ENCODE measurements at places on chromosomes 6 and 20.
A peak's percentile ranks its signal among the peaks of the same experiment; 100 is the strongest.

- DNase-seq: no peak
Observed at GRCh38 chr20:34886122-34886521, 9.7 kb downstream of the ACSS2 start.

GRCh38 chr20:59782986-59783640, 150.3 kb downstream of the SYCP2 start:
- peak; percentile 3 for DNase-seq

DNA sequence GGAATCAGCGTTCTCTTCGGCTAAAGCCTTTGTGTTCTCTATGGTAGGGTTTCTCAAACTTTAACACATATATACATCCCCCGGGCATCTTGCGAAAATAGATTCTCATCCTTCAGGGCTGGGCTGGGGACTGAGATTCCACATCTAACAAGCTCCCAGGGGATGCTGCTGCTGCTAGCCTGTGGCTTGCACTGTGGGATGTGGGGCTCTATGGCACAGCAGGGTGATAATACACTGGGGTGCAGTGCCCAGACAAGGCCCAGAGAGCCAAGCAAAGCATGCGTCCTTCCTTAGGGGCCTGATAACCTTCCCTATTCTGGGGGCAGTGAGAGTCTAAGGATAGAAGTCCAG, 102.0 kb downstream of the LAMP5 start:
- DNase-seq: no peak

- no peak for DNase-seq
Observed at GRCh38 chr20:44614525-44614924, 32.1 kb downstream of the PKIG start.

DNA sequence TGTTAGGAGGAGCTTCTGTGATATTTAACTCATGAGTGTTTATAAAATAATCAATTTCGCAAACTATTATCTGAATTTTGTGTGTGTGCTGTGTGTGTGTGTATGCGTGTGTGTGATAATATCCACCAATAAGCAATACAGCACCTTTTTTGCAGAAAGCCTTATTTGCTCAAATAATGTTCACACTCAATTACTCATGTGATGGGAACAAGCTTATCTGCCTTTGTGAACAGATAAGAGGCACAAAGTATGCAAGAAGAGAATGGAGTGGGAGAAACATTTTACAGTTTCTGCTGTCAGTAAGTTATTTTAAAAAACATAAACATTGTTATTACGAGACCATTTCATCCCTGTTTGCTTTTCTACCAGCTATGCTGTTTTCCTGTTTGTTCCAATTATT, 36.7 kb upstream of the PTPRK start:
- DNase-seq: no peak

DNA sequence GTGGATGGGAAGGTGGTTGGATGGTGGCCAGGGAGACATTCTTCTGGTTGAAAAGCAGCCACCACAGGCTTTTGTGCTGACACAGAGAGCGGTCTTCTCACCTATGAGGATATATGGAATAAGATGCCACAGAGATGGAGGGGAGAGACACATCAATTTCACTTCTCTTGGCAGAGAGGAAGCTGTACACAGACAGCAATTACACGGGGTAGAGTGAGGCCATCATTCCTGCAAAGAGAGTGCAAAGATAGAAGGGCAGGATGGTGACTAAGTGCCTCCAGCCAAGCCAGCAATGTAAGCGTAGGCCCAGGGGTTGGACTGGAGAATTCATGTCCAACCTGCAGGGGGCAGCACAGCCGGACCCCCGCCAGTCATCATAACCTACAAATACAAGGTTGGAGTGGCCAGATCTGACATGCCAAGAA, 56.4 kb downstream of the NRN1 start:
- no peak for DNase-seq

DNA sequence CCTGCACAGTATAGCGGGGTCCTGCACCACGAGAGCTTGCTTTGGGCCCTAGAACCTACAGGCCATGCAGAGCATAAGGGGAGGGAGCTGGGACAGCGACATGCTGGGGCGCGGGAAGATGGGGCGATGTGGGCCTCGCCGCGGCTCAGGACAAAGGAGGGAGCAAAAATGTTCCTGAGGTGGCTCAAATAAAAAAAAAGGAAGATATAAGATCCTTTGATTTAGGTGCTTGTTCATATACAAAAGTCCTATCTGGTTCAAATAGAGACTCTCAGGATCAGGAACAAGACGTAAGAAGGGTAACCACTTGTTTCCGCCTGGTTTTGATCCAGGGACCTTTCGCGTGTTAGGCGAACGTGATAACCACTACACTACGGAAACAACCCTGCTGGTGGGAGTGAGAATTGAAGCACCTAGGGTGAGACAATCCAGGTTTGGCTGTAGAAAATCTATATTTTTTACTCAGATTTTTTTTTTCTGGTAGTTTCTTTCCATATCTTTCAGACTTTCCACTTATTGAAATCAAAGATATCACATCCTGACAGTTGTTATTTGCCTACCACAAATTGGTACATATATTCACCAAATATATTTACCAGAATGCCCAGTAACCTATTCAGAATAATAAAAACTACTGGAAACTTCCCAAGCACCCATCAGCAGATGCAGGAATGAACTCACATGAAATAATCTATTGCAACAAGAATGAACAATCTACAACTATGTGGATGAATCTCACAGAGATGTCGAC, 177.9 kb upstream of the ZNF184 start:
- no peak for DNase-seq
